Psoas muscle (tissue), 8 donors: ENCODE measurements at places on chromosomes 3 and 15. TPM values are rescaled to one million over a fixed set of nuclear protein-coding genes. Genes with fewer than 3 reads are reported as not detected.

DNA sequence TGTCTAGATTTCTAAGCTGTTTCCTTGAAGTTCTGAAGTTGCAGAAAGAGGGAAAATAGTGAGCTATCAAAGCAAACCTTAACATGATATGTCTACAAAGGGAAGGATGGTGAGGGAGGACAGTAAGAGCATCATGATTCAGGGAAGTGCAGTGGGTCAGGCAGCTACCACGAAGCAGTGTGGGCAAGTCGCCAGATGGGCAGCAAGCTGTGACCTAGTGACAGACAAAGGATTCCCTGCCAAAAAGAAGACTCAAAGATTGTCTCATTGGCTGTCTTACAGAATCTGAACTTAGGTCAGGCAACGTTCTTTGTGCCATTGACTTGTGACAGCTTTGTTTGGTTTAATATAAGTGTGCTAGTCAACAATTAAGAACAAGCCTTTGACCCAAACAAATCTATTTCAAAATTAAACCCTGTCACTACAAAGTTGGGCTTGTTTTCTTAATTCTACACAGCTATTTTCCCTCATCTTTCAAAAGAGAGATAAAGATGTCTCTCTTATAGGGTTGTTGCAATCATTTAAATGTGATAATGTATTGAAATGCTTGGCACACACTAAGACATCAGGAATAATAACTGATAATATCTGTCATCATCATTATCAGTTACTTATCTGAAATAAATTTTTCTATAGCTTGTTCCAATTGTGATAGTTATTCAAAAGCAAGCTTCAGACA is 153.3 kb downstream of the ECT2 start:
- DNase-seq: peak; percentile 23

- no peak for DNase-seq
Observed at GRCh38 chr3:94183551-94183950, 120.7 kb downstream of the NSUN3 start.

GRCh38 chr3:8529181-8529637 is 27.6 kb downstream of the LMCD1 start:
- no peak for DNase-seq

GRCh38 chr3:63968612-63969350 is 54.5 kb downstream of the PSMD6 start:
- no peak for DNase-seq

DNA sequence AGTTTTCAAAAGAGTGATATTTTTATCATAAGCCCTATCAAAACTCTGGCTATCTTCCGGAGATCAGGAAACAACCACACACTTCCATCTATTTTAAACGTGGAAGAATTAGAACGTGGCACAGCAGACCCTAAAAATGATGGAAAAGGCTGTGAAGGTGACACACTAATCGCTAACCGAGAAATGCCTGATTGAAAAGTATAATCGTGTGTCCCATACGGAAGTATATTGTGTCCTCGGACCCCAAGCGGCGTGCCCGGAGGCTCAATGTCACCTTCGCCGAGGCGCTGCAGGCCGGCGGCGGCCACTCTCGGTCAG is 642 bp downstream of the COX5A start:
- DNase-seq: no peak

DNA sequence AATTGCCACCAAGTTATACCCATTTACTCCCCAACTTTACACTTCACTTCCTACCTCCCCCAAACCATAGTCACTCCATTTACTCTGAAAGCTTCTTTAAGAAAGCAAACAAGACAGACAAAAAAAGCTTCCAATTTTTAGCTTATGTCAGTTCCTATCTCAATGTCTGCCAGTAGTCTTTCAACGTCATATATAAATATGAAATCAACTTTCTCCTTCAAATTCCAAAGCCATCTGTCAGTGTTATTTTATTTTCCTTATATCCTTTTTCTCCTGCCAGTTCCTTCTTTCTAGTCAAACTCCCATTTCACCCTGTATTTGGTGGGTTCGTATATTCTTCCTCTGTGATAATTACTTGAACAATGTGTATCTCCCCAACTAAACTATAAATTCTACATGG is 85.8 kb upstream of the CMC1 start:
- DNase-seq: no peak

DNA sequence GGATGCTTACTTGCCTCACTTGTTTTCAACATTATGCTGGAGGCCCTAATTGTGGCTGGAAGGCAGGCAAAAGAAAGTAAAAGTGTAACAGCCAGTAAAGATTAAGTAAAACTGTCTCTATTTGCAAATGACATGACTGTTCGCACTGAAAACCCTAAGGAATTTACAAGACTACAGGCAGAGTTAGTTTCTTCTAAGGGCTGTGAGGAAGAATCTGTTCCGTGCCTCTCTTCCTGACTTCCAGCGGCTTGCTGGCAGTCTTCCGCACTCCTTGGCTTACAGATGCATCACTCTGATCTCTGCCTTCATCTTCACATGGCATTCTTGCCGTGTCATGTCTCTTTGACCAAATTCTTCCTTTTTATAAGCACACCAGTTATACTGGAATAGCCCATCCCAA is 86.1 kb downstream of the DLG1 start:
- no peak for DNase-seq

GRCh38 chr3:97125902-97126499 is 311.6 kb downstream of the EPHA6 start:
- no peak for DNase-seq

GRCh38 chr3:65490114-65490513 is 548.6 kb downstream of the MAGI1 start:
- DNase-seq: no peak

DNA sequence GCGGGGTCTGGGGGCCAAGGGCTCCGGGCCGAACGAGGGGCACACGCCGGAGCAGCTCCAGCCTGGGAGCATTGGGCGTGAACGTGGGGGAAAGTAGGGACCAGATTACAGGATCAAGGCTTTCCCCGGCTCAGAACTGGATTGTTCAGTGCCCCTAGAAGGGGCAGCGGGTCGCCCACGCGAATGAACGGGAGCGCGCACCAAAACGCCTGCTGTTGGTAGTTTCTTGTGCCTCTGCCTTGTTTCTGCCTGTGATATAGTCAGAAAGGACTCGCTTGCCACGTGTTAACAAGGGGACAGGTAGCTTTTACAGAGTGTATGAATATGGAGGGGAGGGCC is 1.1 kb downstream of the CASR start:
- no peak for DNase-seq

GRCh38 chr3:150315721-150316120 is 92.4 kb upstream of the TSC22D2 start:
- DNase-seq: no peak

GRCh38 chr15:64314456-64314855 is 41.5 kb downstream of the CSNK1G1 start:
- no peak for DNase-seq

GRCh38 chr3:9387322-9387655 is 10.1 kb upstream of the SETD5 start:
- no peak for DNase-seq

DNA sequence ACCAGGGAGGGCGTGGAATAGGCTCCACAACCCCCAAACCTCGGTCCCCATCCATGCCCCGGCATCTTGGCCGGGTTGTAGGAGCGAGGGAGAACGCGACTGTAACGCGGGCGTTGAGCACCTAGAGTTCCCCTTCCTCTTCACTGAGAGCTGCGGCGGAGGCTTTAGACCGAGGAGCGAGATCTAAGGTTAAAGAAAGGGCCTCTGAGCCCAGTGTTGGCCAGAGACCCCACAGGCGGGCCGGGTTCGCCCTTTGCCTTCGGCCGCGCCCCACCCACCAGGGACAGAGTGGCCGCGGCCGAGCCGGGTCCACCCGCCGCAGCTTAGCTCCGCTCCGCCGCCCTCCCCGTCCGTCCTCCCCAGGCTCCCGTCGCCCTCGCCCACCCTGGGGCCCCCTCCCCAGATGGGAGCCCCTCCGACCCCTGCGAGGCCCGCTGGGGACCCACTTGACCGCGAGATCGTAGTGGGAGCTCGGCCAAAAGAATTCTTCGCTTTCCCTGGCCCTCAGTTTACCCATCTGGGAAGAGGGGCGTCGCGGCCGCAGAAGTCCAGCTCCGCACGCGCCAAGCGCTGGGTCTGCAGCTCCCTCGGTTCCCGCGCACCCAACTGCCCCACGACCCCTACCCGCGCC is 425 bp downstream of the ANPEP start:
- DNase-seq: no peak

GRCh38 chr3:187931101-187931500 is 185.8 kb upstream of the BCL6 start:
- no peak for DNase-seq

- no peak for DNase-seq
Observed at GRCh38 chr3:101939361-101940049, 90.2 kb downstream of the NFKBIZ start.

DNA sequence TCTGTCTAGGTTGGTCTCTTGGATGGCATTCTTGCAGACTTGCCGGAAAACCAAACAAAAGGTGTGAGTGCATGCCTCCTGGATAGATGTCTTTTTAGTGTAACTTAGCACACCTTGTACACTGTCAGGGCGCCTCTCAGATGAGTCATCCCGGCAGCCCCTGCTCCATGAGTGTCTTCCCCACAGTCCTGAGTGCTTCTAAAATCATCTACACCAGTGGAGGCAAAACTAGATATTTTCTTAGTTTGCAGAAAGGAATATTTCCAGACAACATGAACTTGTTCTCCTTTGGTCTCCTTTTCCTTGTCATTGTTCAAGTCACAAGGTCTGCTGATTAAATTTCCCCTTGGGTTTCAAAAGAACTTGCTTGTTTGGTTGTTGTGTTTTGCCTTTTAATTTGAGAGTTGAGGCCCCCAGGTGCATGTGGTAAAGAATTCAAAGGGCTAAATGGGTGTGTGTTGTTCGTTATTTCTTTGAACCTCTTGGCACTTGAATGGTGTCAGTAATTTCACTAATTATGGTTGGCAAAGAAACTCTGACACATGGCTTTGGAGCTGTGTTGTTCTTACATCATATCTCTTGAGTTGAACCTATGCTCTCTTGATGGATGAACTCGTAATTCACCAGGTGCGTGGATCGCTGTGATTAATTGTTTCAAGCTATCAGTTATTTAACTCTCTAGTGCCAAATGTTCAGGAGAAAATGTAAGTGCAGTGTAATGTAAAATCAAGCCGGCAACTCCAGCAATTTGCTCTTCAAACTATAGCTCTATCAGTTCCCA is 98.2 kb downstream of the IGF1R start:
- DNase-seq: no peak

GRCh38 chr3:10602769-10603768 is 97.7 kb upstream of the ATP2B2 start:
- no peak for DNase-seq

GRCh38 chr3:30751610-30752299 is 142.7 kb downstream of the GADL1 start:
- no peak for DNase-seq

DNA sequence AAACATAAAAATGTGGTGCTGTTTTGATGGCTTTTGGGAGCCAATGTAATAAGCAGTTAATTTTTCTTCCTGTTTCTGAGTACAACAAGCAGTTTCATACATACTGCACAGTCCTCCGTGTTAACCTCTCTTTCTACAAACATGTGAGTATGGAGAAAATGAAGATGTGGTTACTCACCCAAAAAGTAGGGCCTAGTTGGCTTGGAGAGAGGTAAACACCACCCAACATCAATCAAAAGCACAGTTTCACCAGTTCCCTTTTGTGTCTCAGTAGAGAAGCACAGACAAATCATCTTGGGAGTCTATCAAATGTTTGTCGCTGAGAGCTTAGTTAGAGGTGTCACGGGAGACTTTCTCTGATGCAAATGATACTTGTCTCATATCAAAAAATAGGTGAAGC is 320.2 kb downstream of the UNC13C start:
- no peak for DNase-seq

GRCh38 chr3:7307410-7307809 is 446.5 kb downstream of the GRM7 start:
- DNase-seq: no peak

GRCh38 chr3:179811321-179812095 is 158.7 kb downstream of the USP13 start:
- DNase-seq: no peak

GRCh38 chr3:112650482-112650881 is 9.5 kb upstream of the CCDC80 start:
- DNase-seq: no peak

DNA sequence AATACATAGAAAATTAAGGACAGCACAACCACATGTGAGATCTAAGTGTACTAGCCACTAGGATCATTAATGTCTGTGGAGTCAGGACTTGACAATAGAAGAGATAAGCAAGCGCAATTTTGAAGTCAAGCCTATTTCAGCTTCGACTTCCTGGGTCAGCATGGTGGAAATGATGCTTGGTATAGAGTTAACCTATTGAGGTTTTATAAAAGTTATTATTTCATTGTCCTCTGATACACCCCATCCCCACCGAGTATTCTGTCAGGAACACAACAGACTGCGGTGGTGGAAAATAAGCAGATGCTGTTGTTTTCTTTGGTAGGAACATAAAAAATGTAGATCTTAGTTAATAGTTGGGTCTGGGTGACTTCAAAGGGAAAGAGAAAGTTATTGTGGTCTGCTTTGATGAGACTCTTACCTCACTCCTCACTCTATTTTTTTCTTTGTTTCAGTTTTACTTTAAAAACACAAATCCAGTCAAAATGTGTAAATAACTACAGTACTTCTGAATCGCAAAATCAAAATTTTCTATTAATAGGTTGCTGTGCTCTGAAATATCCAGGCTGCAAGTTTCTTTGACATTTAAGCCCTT is 82.1 kb downstream of the IL5RA start:
- DNase-seq: no peak

- DNase-seq: no peak
Observed at GRCh38 chr3:169345662-169346331, 317.7 kb downstream of the MECOM start.

DNA sequence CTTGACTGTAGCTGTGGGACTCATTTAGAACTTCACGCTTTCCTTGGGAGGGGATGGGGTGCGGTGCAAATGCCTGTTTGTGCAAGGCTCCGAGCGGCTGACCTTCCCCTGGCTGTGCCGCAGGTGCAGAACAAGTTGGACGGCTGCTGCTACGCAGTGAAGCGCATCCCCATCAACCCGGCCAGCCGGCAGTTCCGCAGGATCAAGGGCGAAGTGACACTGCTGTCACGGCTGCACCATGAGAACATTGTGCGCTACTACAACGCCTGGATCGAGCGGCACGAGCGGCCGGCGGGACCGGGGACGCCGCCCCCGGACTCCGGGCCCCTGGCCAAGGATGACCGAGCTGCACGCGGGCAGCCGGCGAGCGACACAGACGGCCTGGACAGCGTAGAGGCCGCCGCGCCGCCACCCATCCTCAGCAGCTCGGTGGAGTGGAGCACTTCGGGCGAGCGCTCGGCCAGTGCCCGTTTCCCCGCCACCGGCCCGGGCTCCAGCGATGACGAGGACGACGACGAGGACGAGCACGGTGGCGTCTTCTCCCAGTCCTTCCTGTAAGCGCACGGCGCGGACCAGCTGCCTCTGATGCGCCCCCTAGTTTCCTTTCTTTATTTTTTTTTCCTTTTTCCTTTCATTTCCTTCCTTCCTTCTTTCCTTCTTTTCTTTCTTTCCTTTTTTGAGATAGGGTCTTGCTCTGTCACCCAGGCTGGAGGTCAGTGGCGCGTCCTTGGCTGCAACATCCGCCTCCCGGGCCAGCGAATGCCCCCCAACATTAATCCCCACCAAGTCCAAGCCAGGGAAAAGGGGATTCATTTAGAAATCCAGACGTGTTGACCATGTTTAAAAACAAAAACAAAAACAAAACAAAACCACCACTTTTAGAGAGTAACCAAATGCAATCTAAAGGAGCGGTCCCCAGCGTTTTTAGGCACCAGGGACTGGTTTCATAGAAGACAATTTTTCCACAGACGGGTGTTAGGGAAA is 42.7 kb downstream of the EIF2AK4 start:
- DNase-seq: peak; percentile 67

ZNF774 gene
- total RNA-seq: 13.9 TPM

TMC3 gene
- total RNA-seq: not detected

LMAN1L gene
- 0.66 TPM for total RNA-seq

MCF2L2 gene
- 0.79 TPM for total RNA-seq

GPR171 gene
- 0.27 TPM for total RNA-seq

CCDC13 gene
- 0.64 TPM for total RNA-seq

CCDC33 gene
- not detected for total RNA-seq

SNX22 gene
- 0.17 TPM for total RNA-seq
